A549 (cell line): ENCODE measurements at places on chromosomes 6 and 20.

- DNase-seq, result no peak
Measured at GRCh38 chr6:1625794-1626435, 16.2 kb downstream of the FOXC1 start.

DNA sequence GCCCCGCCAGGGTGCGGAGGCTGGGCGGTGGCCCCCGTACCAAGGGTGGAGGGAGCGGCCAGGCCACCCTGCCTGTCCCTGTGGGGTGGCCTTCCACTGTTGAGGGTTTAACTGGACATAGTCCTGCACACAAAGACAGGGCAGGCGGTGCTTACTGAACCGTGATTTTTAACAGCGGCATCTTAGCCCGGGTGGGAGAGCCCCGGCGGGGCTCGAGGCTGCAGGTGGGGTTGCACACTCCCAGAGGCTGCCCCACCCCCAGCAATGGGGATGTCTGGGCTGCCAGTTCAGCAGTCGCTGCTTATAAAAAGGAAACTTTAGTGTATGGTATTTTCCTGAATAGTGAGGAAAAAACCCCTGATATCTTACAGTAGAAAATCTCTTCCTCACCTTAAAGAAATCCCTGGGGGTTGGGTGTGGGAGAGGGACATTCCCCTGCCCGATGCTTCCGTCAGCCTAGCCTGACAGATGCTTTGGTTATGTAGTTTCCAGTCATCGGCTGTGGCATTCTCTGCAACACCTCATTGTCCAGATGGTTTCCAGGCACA lies 79.4 kb downstream of the IRF4 start:
- DNase-seq, result no peak

GRCh38 chr6:15735567-15736265 lies 72.9 kb upstream of the DTNBP1 start:
- no peak for DNase-seq

DNA sequence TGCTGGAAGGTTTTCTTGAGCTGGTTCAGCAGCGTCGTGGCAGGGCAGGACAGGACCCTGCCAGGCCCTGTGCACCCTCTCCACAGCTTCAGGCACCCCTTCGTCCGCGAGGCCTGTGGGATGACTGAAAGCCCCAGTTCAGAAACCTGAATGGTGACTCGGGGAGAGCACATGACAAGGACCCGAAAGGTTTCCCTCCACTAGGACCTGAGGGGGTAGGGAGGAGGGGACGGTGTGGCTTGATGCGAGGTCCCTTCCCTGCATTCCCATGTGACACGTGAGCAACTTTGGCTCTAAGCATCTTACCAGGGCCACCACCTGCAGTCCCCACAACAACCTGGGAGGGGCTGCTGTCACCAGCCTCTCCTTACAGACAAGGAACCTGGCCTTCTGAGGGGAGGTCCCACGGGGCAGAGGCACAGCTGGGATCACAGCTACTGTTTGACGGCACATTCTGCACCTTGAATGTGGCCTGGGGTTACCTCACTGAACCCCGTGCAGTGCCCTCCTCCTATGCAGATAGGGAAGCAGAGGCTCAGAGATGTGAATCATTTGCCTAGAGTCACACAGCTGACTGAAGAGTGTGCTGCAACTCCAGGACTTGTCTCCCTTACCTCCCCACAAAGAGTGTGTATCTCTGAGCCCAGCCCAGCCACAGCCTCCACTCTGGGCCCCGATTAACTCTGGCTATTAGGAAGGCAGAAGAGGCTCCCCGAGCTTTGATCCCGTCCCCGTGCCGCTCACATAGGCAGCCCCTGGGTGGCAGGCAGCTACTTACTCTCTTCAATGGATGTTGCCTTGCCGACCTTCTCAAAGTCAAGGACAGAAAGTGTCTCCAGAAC lies 84.6 kb downstream of the PTPN1 start:
- no peak for DNase-seq

DNA sequence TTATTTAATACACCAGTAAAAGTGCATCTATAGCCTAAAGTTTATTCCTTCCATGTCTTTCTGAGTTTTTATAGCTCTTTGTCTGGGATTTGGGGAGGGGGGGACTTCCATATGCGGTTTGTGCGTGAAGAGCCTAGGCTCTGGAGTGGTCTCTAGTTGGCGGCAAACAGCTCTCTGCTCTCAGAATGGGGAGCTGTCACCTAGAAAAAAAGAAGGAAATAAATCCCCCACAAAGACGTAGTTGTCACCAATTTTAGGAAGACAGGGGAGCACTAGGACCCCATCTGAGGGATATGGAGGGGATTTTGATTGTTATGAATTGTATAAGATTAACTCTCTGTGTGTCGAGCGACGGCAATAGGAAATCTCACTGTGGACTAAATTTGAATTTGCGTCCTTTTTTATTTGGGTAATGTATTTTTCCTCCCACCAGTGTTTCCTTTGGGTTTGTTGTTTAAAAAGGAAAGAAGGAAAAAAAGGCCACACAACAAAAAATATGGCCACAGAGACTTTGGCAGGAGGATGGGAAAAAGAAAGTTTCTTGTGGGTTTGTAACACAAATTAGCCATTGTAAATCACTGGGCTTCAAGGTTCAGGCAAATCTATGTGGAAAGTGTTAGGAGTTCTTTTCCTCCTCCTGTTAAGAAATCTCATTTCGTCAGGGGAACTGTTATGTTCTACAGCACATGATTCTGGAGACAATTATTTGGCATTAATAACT lies 7.4 kb downstream of the POU3F2 start:
- DNase-seq, result no peak
